ENCODE measurements at places on chromosomes 5 and 9.

GRCh38 chr5:169001394-169001793 lies 299.5 kb downstream of the SLIT3 start:
- DNase-seq, result no peak

DNA sequence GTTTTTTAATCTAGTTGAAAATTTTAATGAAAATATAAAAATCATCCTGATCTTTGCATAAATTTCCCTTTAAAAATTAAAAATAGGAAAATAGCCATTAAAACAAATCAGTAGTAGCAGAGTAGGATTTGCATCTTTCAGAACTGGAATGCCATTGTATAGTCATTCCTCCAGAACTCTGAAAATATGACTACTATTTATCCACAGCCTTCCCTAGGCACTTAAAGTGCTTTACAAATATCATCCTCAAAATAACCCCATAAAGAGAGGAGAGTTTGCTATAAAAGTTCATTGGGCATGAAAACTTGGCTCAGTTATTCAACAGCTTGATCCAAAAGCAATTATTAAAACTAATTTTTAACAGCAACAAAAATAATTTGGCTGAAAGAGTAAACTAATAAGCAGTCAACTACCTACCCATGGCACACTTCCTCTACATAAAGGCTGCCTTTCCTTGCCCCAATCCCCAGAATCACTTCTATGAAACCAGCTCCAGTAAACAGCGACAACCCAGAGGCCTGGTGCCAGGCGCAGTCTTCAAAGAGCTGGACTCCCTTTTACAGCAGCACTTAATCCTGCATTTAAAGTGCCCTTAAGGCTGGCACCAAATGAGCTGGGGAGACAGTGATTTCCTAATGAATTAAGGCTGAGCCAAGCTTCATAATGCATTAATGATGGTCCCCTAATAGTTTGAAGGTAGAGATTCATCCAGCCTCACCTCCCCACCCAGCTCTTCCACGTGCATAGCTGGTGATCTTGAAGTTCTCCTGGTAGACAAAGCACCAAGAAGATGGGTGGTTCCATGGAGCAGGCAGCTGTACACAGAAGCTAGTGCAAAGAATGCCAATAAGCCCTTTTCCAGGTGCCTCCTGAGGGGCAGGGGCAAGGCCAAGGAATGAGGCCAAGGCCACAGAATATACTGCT lies 36.1 kb downstream of the LHFPL2 start:
- no peak for DNase-seq

DNA sequence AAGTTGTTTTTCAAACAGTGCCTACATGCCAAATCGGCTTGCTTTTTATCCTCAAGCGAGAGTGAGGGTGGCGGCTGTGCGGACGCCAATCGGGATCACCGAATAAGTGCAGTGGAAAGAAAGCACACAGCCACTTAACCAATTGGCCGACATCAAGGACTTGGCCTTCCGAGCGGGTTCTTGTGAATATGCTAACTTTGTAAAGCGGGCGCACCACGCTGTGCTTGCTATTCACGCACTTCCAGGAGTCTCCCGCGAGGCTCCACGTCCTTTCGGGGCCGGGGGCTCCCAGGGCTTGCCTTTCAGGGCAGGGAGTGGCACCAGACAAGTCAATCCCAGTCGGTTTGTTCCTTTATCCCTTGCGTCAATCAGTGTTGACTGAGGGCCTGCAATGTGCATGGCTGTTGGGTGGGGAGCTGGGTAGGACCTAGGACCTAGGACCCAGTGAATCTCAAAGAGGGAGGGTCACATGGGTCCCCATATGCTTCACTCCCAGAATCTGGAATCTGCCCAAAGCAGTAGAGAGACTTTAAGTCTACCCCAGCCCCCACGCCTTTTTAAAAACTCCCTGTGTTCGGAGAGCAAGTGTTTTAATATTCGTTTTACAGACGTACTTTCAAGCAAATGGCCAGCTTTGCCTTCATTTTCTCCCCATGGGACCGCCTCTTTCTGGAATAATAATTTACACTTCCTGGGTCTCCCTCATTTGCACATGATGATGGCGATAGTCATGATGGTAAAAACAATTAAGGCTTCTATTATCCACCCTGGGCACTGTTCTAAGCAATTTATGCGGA lies 2.0 kb upstream of the GCNT4 start:
- DNase-seq, result peak; percentile 47

GRCh38 chr5:18736051-18736398 lies 1101.8 kb downstream of the TAF11L14 start:
- DNase-seq, result no peak

- DNase-seq, result peak; percentile 5
Observed at GRCh38 chr9:134698587-134699342, 57.2 kb downstream of the COL5A1 start.

- no peak for DNase-seq
Observed at GRCh38 chr9:34518110-34518616, 4.6 kb downstream of the ENHO start.

GRCh38 chr5:77143998-77144836 lies 57.1 kb upstream of the ZBED3 start:
- peak; percentile 67 for DNase-seq

DNA sequence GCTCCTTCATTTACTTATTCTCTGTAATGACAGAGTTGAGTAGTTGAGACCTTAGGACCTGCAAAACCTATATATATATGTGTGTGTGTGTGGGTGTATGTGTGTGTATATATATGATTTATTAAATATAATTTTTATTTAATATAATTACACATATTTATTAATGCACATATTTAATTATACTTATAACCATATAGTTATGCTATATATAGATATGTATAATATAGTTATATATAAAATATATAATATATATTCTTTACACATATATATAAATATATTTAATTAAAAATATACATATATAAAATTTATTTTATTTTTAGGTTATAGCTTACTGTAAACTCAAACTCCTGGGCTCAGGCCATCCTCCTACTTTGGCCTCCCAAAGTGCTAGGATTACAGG lies 23.7 kb downstream of the ACER2 start:
- DNase-seq, result no peak

- DNase-seq, result no peak
Observed at GRCh38 chr5:6551287-6551954, 81.4 kb downstream of the NSUN2 start.

DNA sequence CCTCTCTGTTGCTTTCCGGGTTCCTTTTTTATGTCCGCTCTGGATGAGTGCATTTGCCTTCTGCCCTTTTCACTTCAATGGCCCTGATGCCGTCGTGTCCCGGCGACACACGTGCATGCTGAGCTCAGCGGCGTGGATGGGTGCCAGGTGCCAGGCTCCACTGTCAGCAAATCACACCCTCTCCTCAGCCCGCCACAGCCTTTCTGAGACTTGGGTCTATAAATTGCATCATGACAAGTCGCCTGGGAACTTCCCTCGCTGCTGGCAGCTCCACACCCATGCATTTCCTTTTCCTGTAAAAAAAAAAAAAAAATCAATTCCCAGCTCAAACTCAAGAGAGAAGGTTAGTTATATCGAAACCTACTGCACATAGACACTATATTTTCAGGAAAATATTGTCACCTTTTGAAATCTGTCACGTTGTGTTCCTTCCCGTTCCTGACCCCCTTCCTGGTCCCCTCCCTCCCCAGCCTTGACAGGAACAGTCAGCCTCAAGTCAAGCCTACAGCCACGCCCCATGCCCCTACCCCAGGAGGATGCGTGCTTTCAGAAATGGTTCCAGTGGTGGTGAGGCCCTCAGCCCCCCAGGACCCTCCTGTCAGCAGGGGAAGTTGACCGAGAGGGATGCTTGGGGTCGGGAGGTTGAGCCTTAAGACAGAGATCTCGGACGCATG lies 110.3 kb upstream of the PTCH1 start:
- DNase-seq, result no peak

DNA sequence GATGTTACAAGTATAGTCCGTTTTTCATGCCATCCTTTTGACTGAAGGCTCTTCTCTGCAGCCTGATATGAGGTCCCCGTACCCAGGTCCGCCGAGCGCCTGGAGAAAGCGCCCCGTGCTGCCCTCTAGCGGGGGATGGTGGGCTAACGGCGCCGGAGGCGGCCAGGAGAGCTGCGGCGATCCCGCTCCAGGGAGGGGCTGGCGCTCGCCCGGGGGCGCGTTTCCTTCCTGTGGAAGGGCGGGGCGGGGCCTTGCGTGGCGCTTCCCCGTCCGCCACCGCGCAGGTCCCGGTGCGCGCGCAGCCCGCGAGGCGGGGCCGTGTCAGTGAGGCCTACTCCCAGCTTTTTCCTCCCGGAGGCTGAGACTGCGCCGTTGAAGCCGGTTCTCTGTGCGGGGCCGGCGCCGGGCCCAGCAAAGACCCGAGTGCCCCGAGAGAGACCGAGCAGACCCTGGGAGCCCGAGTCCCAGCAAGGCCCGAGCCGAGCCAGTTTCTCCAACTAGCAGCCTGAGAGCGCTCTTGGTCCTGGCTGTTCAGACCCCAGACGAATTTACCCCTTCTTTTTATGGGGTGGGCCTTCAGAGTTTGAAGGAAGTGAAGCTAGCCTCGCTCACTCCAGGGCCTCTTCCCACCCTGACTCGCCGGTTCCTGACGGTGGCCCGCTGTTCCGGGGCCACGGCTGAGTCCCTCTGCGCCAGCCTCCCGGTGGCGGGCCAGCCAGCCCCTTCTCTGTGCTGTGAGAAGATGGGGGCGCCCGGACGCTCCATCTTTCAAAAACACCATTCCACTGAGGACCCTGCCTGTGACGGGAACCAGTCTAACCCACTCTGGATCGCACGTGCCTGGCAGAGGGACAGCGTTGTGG lies 9.7 kb upstream of the PHF2 start:
- peak; percentile 99 for DNase-seq

DNA sequence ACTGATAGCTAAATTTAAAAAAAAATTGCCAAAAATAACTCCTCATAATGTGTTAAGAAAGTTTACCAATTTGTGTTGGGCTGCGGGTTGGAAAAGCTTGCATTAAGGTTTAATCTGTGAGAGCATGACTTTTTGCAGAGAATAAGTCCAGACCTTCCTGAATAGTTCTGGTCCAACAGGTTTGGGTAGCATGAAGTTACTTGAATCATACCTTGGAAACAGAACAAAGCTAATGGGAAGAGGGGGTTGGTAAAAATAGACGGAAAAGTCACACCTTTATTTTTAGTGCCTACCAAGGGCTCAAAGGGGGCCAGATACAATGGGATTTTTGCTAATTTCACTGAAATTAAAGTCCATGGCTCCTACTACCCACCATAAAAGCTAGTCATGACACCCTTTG lies 17.1 kb upstream of the MATR3 start:
- DNase-seq, result no peak

- DNase-seq, result no peak
Observed at GRCh38 chr9:20408513-20408912, 213.8 kb downstream of the MLLT3 start.

All from NCI-H1417 (cell line).